ENCODE measurements at places on chromosomes 2 and 18.

DNA sequence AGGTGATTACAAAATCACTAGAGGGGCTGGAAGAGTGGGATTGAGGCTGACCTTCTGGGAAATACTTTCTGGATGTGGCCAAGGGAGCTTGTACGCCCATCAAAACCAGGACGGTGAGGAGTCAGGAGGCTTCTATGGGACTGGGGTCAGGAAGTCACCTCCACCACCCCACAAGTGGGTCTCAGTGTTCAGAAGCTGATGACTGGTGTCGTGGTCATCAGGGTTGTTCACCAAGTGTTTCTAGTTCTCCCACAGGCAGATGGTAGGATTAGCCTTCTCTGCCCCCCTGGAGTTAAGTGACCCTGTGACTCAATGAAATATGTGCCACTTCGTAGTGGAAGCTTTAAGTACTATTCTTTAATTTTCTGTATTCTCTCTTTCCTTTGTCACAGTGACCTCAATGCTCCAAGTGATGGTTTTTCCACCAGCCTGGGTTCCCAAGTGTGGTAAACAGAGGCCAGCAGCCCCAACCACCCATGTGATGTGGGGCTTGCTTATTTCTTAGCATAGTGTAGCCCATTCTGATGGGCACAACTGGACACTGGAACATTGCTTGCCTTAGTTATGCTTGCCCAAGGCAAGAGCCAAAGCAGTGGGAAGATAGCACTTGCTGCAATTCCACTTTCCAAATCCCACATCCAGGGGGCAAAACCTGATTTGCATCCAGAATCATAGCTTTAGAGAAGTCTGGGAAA is 258.8 kb downstream of the CYP26B1 start:
- no peak for DNase-seq

- no peak for DNase-seq
Observed at GRCh38 chr2:240013343-240013742, 11.8 kb downstream of the NDUFA10 start.

GRCh38 chr2:75238670-75239330 is 39.5 kb upstream of the TACR1 start:
- no peak for DNase-seq

GRCh38 chr18:8792688-8793316 is 87.4 kb downstream of the MTCL1 start:
- no peak for DNase-seq

- DNase-seq, result no peak
Observed at GRCh38 chr2:31233231-31233630, 721 bp upstream of the EHD3 start.

Measured in stimulated activated CD8-positive, alpha-beta memory T cell treated with anti-CD3 and anti-CD28 coated beads, Interleukin-12 subunit alpha, Interleukin-12 subunit beta, amount 100 ng/mL, for 1 hour (primary cell).